ENCODE measurements at places on chromosomes 16 and 17. TPM values are rescaled to one million over a fixed set of nuclear protein-coding genes. Genes with fewer than 3 reads are reported as not detected.
A peak's percentile ranks its signal among the peaks of the same experiment; 100 is the strongest.

PDILT gene
- total RNA-seq, result not detected

DNA sequence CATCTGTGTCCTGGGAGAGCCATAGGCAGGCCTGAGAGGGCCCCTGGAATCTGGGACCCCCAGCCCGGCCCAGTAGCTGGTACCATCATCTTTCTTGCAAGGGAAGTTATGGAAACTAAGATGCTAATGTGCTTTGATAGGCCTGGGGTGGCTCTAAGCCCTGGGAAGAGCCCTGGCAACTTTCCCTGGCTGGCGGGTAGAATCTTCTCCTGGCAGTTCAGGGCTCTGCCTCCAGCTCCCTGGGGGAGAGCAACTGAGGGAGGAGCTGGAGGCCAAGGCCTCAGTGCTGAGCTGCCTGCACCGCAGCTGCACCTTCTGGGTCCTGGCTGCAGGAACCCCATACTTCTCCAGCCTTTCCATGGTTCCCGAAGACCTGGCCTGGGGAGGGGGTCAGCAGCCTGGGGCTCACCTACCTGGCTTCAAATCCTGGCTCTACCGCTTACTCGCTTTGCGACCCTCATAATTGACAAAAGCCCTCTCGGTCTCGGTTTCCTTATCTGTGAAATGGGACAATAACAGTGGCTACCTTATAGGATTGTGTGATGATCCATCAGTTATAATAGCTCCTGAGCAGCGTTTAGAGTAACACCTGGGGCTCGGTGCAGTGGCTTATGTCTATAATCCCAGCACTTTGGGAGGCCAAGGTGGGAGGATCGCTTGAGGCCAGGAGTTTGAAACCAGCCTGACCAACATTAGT is 333.7 kb downstream of the SEC14L1 start:
- no peak for DNase-seq

DNA sequence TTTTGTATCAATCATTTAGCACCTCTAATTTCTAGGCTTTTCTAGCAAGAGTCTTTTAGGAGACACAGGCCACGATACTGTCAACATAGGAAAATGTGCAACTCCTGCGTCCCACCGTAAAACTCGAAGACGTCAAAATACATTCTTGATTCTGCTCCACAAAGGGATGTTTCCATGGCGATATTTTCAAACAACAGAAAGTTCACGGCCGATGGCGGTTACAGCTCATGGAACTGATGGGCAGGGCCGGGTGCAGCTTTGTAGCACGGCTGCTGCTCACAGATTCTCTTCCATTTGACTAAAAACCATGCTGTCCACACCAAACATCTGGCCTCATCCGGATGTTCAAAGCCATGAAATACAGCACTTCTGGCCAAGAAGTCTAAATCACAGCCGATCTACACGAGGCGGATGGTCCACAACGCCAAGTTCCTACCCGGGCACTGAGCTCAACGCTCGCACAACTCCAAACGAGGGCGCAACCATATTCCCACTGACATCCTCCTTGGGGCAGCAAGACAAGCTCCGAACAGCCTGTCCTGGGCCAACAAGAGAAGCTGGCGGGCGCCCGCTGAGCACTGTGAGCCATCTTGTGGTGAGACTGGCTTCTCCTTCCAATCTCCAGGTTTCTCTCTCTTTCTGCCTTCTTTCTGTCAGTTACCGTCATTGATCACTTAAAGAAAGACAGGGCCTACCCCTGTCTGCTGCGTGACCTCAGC is 79.8 kb downstream of the ZNF778 start:
- no peak for DNase-seq

- DNase-seq, result no peak
Measured at GRCh38 chr16:6977291-6977690, 355.4 kb upstream of the RBFOX1 start.

GRCh38 chr17:17711641-17712162 is 30.4 kb downstream of the RAI1 start:
- DNase-seq, result no peak

TRIM65 gene
- total RNA-seq, result 17.2 TPM

- DNase-seq, result no peak
Measured at GRCh38 chr16:3182608-3183444, 5.2 kb upstream of the OR1F1 start.

ATP1B2 gene
- not detected for total RNA-seq

PRKCB gene
- 273 TPM for total RNA-seq

DNA sequence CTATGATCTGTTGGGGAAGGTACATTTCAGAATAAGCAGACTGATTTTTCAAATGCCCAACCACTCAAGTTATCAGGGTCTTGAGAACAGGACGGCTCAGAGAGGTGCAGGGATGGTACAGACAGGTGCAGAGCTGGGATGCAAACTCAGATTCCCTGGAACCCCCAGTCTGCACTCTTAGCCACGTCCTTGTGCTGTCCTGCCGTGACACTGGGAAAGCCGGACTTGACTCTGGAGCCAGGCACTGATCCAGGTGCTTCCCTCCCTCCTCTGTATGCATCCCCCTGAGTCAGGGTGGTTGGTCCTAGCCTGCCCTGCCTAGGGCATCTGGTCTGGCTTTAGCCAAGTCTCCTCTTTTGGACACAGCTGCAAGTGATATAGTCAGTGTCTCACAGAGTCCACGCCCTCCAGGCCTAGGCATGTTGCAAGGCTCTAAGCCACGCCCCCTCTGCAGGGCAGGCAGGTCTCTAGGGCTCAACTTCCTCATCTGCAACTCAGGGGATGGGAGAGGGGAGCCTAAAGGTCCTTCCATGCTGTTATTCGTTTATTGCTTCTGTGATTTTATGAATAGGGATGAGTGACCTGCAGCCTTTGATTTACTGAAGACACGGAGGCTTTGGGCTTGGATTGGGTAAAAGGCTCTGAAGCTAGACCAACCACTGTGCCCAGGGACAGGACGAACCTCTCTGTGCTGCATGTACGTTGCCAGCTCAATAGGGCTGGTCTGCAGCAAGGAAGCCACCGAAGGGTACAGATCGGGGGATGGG is 97.3 kb downstream of the SDK2 start:
- no peak for DNase-seq

DNA sequence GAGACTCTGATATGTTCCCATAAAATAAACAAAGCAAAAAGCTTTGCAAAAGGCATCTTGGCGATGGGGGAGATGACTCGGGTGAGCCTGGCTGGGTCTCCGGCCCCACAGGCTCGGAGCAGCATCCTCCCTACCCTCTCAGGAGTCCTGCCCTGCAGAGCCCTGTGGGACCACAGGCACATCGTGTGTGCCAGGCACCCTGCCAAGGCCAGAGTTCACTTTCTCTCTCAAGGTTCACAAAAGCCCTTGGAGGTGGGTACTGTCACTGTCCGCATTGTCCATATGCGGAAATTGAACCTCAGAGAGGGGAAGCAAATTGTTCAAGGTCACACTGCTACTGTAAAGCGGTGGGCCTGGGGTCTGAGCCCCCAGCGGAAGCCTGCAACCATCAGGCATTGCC is 48.5 kb downstream of the CRISPLD2 start:
- DNase-seq, result no peak

- DNase-seq, result peak; percentile 79
Measured at GRCh38 chr17:6755731-6756184, at the start of gene XAF1. Gene XAF1 (plus strand): TSS chr17:6756046. CDS start chr17:6756079, 33 bp downstream.

HBA2 gene
- not detected for total RNA-seq

DNA sequence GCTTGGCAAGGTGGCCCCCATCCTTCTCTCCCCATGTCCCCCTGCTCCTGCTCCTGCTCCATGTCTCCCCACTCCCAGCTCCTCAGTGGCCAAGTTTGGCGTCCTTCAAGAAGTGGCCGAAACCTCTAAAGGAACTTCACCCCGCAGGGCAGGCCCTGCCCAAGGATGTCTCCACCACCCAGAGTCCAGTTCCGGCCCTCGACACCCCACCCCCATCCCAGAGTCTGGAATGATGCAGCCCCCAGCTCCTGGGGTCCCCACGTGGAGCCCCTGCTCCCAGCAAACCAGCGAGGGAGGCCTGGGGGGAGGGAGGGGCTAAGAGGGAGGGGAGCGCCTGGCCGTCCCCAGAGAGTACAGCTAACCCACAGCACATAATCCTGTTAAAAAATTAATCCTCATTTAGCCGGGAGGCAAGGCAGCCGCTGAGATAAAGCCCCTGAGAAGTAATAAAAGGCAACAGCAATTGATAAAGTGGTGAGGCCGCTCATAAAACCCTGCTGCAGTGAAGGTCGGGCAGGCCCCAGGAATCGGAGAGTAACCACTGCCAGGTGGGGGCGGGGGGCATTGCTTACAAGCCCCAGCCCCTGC is 9.9 kb upstream of the ENPP7 start:
- DNase-seq, result no peak

DNA sequence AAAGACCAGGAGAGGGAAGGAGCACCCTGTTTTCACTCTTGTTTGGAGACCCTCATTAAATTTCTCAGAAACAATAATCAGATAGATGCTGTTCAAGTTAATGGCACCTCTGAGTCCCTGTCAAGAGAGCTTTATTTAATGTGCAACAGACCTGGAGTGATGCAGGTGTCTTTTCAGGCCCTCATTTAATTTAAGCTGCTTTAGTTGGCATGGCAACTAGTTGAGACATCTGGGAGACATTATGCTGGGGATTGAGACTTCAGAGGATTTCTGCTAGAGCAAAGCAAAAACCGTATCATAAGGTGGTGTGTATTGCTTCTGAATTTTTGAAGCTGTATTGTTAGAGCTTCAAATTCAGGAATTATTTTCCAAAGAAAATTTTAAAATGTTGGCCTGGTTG is 108.5 kb downstream of the NLK start:
- no peak for DNase-seq

- DNase-seq, result no peak
Measured at GRCh38 chr17:20234276-20234675, 225.1 kb downstream of the SPECC1 start.

SBK1 gene
- 1.1 TPM for total RNA-seq

Data from natural killer cell treated with Interleukin-12 subunit alpha and Interleukin-12 subunit beta and Interleukin-15 and Interleukin-18, amount 100 ng/mL, for 72 hours (primary cell).